Hippocampal formation (tissue), 2 donors: ENCODE measurements at places on chromosomes 1 and 21.
A peak's percentile ranks its signal among the peaks of the same experiment; 100 is the strongest.

GRCh38 chr1:189708674-189709073, 769.0 kb downstream of the BRINP3 start:
- no peak for DNase-seq

DNA sequence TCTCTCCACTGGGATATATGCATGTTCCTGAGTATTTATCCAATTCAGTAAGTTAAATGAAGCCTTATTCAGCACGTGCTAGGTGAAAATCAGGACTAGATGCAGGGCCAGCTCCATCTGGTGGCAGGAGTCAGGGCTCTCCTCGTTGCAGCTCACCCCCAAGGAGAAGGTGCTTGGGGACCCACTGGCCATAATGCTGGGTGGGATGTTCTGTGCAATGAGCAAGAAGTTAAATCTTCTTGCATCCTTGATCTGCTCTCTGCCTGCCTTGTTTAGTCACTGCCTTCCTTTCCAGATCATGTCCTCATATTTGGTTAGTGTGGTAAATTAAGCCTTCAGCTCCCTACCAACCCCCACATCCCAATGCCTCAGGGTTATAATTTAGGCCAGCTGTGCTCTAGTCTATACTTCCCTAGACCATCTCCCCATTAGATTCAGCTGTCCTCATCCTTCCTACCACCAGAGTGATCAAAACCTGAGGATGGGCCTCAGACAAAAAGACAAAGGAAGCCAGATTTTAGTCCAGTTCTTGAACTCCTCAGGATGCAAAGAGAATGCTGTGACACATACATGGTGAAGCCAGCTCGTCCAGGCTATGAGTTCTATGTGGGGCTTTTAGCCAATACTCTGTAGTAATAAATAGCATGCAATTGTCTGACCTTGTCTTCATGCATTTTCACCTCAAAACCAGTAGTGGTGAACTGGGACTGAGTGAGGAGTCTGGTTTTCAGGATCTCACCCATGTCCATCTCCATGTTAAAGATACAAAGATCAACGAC, 55.9 kb downstream of the SEC16B start:
- peak; percentile 1 for DNase-seq

DNA sequence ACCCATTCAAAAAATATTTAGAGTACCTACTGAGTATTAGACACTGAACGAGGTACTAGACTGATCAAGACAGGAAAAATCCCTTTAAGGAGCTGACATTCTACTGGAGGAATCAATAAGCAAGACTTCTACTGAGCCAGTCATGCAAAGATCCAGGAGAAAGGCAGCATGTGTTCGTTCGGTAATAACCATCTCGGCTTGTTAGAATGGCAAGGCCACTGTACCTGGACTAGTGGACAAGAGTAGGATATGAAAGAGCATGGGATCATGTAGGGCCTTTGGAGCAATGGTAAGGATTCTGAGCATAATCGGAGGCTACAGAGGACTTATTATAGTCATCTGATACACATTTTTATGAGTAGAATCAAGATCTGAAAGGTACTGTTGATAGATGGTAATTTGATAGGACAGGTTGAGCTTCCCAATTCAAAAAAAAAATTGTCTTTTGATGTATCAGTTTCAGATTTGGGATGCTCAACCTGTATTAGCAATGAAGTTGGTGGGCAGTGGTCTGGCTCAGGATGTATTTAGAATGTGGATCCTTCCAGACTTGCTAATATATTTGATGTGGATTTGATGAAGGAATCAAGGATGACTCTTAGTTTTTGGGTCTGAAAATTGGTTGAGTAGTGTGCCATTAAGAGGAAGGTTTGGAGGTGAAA, 2.3 kb downstream of the COX20 start:
- DNase-seq: no peak

DNA sequence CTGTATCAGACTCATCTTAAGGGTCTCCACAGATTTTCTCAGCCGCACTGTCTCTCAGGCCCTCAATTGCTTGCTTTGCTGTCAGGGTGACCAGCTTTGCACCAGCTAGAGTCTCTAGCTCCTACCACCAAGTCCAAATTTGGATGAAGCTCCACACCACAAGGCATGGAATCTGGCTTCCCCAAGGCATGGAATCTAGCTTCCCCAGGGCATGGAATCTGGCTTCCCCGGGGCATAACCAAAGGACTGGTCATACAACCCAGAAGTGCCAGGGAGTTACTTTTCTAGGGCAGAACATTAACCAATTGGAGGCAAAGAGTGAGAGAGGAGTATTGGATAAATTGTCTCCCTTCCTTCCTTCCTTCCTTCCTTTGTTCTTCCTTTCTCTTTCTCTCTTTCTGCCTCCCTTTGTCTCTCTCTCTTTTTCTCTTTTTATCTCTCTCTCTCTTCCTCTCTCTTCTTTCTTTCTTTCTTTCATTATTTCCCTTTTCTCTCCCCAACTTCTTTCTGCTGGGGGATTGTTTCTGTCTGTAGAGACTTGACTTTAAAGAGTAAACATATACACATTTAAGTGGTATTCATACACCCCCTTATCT, 76.9 kb upstream of the HAO2 start:
- no peak for DNase-seq

- no peak for DNase-seq
Measured at GRCh38 chr1:77975386-77975785, 3.5 kb downstream of the FUBP1 start.

- DNase-seq: no peak
Measured at GRCh38 chr1:106798991-106799390, 257.5 kb upstream of the PRMT6 start.

DNA sequence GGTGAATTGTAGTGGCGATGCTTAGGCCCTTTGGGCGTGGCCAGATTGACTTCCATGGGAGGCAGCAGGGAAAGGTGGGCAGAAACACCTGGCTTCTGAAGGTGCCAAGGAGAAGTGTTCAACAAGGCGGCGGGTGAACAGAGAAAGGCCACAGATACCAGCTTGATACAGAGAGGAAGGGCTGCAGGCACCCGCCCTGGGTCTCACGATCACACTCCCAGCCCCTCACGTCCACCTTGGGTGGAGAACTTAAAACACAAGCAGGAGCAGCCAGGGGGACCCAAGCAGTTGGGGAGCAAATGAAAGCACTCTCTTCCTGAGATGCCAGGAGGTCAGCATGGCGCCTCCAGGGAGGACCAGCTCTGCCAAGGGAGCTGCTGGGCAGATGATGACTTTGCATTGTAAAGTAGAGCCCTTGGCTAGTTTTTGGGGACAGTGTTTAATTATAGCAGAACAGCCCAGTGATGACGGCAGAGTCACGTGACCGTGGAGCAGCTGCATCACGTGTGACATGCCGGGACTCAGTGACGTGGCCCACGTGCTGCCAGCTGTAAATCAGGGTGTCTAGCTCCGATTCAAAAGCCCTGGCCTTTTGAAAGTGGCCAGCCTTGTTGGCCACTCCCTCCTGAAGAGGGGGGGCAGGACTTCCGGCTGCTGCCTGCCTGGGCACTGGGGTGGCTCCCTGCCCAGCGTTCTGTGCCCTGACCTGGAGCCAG, 19.0 kb downstream of the SLC37A1 start:
- DNase-seq: peak; percentile 71

GRCh38 chr1:175830500-175830899, 87.1 kb upstream of the TNR start:
- DNase-seq: no peak
